ENCODE measurements at places on chromosomes 11 and 22.

DNA sequence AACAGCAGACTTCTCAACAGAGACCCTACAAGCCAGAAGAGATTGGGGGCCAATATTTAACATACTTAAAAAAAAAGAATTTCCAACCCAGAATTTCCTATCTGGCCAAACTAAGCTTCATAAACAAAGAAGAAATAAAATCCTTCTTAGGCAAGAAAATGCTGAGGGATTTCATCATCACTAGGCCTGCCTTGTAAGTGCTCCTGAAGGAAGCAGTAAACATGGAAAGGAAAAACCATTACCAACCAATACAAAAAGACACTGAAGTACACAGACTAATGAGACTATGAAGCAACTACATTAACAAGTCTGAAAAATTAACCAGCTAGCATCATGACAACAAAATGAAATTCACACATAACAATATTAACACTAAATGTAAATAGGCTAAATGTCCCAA, 947.9 kb upstream of the CHORDC1 start:
- DNase-seq: peak; percentile 10

- DNase-seq: no peak
Observed at GRCh38 chr22:20613301-20613700, 105.9 kb downstream of the MED15 start.

DNA sequence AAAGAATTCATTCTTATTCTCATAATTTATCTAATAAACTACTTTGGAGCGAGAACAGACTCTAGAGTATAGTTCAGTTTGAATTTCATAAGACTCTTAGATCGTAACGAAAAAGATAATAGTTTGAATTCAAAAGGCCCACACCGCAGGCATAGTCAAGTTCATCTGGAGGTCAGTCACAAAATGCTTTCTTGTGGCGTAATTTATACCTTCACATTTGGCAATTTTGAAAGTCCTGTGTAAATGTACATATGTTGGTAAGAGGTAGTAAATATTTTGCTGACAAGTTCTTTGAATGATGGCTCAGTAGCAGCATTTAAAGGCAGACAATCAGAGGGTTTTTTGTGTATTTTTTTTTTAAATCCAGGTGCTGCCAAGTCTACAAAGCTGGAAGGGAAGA, 88.1 kb downstream of the TEAD1 start:
- peak; percentile 78 for DNase-seq

GRCh38 chr11:19499999-19500398, 212.6 kb upstream of the NAV2 start:
- DNase-seq: peak; percentile 30

- DNase-seq: no peak
Observed at GRCh38 chr11:27150098-27150497, 109.5 kb downstream of the BBOX1 start.

- no peak for DNase-seq
Observed at GRCh38 chr11:11349106-11349825, 3.8 kb downstream of the CSNK2A3 start.

- no peak for DNase-seq
Observed at GRCh38 chr22:45889093-45889538, 87.8 kb downstream of the WNT7B start.

DNA sequence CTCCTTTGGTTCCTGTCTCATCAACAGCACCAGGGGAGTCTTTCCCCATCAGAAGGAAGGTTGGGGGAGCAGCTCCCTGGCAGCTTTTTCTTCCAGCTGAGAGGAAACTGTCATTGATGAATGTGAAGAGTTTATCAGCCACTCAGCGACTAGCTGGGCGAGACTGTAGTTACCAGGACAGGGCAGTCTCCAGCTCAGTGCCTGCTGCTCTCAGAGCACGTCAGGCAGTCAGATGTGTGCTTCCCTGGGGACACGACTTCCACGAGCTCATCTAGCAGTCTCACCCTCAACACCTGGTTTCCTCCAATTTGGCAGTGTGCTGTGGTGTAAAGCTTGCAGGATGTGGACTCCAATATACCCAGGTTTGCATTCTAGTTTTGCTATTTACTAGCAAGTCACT, 12.5 kb upstream of the C1QTNF4 start:
- DNase-seq: no peak

GRCh38 chr11:102553835-102554282, 23.3 kb upstream of the MMP7 start:
- no peak for DNase-seq

GRCh38 chr11:4891996-4892640, 10.4 kb downstream of the OR51T1 start:
- peak; percentile 89 for DNase-seq

- no peak for DNase-seq
Observed at GRCh38 chr11:22554221-22554620, 71.4 kb downstream of the FANCF start.

DNA sequence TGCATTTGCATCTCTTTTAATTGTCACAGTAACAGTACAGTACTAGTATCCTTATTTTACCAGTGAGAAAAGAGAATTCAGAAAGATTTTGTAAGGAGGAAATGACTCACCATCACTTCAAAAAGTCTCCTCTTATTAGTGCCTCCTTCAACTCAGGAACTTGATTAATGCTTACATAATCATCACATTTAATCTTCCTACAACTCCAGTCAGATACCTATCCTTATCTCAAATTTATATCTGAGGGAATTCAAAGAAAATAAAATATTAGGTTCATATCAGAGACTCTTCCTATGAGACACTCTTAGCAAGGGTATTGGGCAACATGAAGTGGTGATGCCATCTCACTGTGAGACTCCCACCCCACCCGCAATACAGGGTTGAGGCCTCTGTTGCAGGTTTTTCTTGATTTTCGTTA, 26.1 kb upstream of the CTSC start:
- peak; percentile 60 for DNase-seq

DNA sequence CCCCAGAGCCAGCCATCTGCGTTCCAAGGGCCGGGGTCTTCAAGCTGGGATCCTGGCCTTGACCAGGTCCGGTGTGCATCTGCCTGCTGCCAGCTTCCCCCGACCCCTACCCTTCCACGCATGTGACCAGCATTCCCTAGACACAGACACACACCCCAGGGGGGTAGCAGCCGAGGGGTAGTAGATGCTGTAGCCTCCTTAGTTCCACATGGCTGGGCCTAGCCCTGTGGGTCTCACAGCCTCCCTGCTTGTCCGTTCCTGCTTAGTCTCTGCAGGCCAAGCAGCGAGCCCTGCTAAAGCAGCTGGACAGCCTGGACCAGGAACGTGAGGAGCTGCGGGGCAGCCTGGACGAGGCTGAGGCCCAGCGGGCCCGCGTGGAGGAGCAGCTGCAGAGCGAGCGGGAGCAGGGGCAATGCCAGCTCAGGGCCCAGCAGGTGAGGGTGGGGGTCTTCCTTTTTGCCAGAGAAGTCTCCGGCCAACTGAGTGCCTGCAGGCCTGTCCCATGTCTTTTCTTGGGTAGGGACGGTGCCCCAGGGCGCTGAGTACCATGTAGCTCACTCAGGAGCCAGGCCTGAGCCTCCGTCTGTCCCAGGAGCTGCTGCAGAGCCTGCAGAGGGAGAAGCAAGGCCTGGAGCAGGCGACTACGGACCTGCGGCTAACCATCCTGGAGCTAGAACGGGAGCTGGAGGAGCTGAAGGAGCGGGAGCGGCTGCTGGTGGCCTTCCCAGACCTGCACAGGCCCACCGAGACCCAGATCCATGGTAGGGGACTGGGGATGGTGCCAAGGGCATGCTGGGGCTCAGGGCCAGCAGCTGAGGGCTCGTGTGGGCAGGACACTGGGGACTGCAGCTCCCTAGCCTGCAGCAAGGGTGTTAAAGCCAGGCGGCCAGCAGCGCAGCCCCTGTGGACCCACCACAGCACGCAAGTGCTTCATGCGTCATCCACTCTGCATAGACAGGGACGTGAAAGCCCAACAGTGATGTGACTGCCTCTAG, 13.6 kb downstream of the RNF215 start:
- no peak for DNase-seq

GRCh38 chr11:134398644-134399292, 13.3 kb downstream of the B3GAT1 start:
- no peak for DNase-seq

- DNase-seq: peak; percentile 23
Observed at GRCh38 chr11:86933891-86934581, 21.2 kb downstream of the FZD4 start.

DNA sequence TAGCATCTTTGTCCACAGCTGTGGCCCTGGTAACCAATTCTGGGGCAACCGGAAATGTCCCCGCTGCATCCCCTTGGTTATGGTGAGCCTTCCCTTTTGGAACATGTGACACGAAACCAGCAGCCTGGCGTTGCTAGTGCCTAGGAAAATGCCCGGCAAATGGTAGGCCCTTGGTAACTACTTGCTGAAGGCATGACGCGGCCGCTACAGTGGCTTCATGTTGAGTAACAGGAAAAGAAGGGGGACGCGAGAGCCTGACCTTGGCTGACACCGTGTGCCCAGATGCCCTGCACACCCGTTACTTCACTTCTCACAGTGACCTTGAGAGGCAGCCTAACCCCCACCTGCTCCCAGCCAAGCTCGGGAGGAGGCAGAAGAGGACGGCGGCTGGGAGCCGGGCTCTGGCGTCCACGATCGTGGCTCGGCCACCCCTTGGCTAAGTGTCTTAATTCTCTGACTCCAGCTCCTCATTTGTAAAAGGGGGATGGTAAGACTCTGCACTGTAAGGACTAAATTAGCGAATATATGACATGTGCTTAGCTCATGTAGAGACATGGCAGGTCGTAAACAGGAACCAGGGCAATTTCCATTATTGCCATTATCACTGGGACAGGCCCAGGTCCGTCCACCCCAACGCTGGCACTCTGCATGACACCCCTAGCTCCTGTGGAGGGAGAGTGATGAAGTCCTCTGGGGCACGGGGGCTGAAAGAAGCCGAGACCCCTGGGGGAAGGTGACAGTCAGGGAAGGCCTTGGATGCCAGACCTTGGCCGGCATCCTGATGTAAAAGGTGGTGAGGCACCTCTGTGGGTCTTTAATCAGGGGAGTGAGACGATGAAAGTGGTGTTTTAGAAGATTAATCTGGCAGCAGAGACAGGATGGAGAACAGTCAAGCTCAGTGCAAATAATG, 18.9 kb downstream of the IFT27 start:
- DNase-seq: no peak

DNA sequence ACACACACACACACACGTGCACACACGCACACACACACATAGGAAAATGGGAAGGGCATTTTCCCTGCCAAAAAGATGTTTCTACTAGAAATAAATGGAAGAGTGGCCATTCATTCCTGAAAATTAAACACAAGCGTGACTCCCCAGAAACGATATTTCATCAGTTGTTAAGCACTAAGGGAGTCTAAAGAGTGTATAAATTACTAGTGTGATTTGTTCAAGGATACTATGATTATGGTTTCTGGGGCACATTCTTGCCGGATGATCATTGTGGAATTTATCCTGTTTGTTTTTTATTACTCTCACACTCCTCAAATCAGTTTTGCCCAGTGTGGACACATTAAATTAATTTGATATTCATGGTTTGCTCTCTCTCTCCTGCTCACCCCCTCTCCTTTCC, 16.4 kb upstream of the AMOTL1 start:
- no peak for DNase-seq

DNA sequence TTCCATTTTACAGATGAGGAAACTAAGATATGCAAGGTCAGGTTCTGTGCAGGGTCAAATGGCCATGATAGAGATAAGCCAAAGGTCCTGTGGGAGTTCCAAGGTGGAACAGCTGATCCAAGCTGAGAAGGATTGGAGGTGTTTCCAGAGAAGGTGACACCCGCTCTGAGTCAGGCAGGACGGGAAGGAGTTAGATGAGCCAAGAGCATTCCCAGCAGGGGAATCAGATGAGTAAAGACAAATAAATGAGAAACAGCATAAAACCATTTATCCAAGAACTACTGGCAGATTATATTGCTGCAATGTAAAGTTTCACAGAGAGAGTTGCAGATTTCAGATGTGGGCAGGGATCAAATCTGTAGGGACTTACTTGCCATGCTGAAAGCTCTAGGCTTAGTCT, 18.9 kb upstream of the HEPHL1 start:
- DNase-seq: peak; percentile 34

GRCh38 chr11:61588728-61589191, 7.9 kb upstream of the SYT7 start:
- no peak for DNase-seq

DNA sequence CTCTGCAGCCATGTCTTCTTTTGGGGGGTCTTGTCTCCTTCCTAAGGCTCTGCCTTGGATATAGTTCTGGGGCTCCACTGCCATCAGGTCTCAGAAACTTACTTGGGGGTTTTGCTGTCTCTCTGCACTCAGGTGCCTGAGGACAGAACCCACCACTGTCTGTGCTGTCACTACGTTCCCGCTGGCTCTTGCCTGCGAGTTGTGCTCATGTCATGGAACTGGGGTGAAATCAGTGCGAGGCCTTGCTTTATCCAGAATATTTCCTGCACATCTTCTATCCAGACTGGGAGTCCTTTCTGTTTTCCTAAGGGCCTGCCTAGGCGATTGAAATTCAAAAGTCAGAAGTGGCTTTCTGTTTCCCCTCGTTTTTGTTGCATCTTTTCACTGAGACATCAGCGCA, 6.6 kb upstream of the USP2 start:
- DNase-seq: no peak

DNA sequence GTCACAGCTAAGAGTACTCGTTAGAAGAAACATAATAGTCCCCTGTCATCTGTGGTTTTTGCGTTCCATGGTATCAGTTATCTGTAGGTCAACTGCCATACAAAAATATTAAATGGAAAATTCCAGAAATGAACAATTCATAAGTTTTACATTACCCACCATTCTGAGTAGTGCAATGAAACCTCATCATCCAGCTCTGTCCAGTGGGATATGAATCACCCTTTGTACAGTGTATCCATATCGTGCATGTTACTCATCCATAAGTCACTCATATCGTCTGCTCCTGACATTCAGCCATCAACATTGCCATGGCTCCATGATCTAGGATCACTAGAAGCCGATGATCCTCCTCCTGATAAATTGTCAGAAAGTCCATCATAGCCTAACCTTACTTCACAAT, 174.9 kb upstream of the C11orf87 start:
- peak; percentile 36 for DNase-seq
